Inflammatory macrophage (primary cell): ENCODE measurements at places on chromosomes 5 and 9.

GRCh38 chr5:65776441-65777141, 54.6 kb downstream of the NLN start:
- DNase-seq, result no peak

- DNase-seq, result no peak
Observed at GRCh38 chr5:167658889-167659288, 632.6 kb upstream of the WWC1 start.

- no peak for DNase-seq
Observed at GRCh38 chr9:92726971-92727715, 37.5 kb downstream of the BICD2 start.

DNA sequence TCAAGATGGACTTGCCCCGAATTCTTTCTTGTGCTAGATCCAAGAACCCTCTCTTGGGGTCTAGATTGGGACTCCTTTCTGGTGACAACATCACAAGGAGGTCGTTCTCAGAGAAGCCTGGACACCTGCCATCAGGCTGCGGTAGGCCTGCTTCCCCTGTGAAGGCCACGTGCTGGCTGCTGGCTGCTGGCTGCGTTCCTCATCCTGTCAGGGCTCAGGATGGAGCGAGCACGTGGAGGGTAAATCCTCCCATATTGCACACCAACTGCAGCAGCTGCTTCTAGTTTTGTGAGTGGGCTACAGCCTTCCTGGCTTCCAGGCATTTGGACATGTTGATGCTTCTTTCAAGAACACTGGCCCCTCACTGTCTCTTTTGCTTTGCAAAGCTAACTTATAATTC, 95.6 kb downstream of the HSPA4 start:
- peak; percentile 4 for DNase-seq

DNA sequence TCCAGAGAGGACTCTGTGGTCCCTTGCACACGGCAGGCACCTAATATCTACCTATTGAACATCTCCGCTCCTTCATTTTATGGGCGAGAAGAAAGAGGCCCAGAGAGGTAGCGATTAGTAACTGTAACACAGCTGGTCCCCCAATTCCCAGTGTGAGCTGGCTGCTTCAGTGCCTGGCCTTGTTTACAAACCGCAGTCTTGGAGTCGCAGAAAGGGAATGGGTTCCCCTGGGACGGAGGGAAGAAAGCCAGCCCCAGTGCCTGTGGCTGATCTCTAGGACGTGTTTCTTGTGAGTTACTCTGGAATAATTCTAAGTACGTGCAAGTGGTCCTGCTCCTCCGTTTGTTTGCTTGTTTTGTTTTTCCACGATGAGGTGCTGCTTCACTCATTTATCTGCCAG, 52.0 kb downstream of the CFAP77 start:
- no peak for DNase-seq
